ENCODE measurements at places on chromosomes 5 and 9.

DNA sequence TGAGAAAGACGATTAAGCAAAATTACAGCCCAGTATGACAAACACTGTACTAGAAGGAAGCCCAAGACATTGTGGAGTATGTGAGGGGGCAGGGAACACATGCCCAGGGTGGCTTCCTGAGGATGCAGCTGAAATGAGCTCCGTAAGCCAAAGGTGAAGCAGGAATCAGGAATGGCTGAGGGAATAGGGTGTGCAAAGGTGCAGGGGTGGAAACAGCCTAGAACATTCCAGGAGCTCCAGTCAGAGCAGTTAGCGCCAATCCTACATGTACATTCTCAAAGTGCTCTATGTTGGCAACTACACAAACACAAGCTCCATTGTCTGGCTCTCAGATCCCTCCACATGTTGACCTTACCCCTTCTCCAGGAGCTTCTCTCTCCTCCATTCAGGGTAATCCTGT lies 257.9 kb downstream of the MAN2A1 start:
- DNase-seq, result no peak

- DNase-seq, result no peak
Observed at GRCh38 chr9:107739601-107740082, 250.1 kb upstream of the KLF4 start.

- no peak for DNase-seq
Observed at GRCh38 chr9:111176511-111176910, 138.2 kb upstream of the LPAR1 start.

DNA sequence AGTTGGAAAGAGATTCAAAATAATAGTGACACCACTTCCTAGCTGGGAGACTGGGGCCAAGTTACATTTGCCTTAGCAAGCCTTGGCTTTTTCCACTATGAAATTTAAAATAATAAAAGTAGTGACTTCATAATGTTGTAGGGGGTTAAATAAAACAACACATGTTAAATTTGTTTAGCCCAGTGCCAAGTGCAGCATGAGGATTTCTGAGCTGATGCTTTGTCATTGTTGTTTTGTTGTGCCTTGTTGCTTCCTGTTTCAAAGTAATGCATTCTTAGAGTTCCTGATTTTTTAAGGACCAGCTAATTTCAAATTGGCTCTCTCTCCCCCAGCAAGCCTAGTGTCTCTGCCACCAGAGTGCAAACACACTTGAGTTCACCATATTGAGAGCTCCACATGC lies 270.7 kb upstream of the PAPPA start:
- DNase-seq, result no peak

GRCh38 chr5:21219251-21219650 lies 1231.3 kb upstream of the CDH18 start:
- DNase-seq, result no peak

GRCh38 chr9:79812507-79813257 lies 240.9 kb downstream of the TLE4 start:
- peak; percentile 25 for DNase-seq

GRCh38 chr5:111589316-111589715 lies 77.0 kb upstream of the STARD4 start:
- no peak for DNase-seq

DNA sequence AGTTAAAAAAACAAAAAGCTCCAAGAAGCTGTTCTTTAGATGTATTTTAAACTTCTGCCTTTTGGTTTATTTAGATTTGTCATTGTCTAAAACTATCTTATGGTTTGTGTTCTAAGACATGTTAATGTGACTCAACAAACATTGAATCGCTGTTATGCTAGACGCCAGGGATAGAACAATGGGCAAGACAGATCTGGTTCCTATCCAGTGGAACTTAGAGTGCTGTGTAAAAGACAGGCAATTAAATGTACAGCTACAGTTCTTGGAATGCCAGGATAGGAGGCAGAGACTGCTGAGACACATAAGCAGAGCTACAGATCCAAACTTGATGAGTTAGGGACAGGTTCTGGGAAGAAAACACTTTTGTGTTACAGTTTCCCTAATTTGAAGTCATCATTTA lies 22.4 kb downstream of the LYRM7 start:
- no peak for DNase-seq

DNA sequence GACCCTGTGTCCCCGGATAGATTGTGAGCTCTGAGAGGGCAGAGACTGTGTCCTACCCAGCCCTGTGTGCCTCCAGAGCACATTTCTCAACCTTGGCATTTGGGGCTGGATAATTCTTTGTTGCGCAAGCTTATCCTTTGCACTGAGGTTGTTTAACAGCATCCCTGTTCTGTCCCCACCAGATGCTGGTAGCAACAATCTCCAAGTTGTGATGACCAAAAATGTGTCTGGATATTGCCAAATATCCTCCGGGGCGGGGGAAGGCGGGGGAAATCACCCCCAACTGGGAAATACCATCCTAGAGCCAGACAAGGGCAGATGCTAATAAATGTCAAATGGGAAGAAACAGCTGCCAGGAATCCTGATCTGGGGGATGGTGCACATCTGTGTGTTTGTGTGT lies 24.0 kb upstream of the TNIP1 start:
- no peak for DNase-seq

- DNase-seq, result no peak
Observed at GRCh38 chr9:116464987-116465571, 222.0 kb upstream of the TRIM32 start.

DNA sequence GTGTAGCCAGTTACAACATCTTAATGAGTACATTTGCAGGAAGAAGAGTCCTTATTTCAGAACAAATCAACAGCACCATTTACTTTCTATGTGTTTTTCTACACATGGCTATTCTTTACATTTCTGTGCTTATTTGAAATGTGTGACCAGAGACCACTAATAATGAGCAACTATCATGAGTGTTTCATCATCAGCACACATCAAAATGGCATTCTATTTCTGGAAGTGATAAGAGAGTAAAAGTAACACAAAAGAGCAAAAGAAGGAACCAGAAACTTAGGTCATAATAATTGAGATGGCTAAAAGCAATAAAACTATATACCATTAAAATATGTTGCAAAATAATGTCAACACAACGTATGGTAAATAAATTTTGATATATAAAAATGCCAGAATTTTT lies 159.7 kb downstream of the PBX3 start:
- DNase-seq, result no peak

DNA sequence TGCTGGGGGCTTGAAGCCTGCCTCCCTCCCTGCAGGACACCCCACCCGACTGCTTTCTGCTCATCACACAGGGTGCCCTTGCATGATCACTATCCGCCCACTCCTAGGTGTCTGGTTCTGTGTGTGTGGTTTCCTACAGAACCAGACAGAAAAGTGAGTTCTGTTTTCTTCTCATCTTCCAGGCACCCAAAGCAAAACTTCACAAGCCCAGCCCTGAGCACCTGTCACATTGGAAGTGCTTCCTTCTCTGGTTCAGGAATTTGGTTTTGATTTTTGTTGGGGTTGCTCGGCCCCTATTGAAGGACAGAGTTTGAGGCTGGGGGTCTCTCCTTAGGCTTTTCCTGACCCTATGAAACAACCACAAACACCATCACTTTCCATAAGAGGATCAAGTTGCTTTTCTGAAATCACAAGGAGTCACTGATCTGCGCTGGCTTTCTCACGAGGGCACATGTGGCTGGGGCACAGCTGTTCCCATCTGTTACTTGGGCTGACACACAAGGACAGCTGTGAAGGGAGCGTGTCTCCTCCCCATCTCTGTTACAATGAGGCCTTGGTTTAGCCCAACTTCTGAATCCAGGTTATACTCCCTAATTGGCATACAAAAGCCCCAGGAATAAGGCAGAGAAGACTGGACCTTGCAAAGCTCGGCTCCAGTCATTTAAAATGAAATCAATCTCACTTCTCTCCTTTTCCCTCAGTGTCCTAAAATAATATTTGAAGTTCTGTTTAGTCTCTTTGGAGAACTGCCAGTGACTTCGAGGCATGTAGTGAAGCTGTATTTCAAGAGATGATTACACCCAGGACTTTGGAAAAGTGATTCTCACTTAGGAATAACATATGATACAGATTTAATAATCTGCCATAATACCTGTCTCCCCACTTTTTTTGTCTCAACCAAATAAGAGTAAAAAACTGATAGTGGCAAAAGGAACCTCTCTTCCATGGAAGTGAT lies 213.1 kb upstream of the GAS1 start:
- DNase-seq, result no peak

DNA sequence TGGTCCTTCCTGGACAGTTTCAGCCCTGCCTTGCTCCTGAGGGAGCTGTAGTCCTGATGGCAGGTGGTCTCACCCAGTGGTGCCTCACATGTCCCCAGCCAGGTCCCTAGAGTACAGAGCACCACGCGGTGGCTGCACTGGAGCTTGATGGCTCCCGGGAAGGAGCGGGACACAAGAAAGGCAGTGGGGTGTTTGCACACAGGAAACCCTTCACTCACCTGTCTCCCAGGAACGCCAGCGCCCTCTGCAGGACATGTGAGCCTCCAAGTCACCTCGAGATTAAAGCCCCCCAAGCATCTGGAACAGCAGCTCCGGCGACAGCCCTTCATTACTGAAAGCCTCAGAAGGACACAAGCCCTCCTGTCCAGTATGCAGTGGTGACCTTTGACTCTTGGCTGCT lies 19.9 kb upstream of the TMEM250 start:
- peak; percentile 69 for DNase-seq

GRCh38 chr5:125189531-125189941 lies 443.1 kb upstream of the ZNF608 start:
- DNase-seq, result no peak

DNA sequence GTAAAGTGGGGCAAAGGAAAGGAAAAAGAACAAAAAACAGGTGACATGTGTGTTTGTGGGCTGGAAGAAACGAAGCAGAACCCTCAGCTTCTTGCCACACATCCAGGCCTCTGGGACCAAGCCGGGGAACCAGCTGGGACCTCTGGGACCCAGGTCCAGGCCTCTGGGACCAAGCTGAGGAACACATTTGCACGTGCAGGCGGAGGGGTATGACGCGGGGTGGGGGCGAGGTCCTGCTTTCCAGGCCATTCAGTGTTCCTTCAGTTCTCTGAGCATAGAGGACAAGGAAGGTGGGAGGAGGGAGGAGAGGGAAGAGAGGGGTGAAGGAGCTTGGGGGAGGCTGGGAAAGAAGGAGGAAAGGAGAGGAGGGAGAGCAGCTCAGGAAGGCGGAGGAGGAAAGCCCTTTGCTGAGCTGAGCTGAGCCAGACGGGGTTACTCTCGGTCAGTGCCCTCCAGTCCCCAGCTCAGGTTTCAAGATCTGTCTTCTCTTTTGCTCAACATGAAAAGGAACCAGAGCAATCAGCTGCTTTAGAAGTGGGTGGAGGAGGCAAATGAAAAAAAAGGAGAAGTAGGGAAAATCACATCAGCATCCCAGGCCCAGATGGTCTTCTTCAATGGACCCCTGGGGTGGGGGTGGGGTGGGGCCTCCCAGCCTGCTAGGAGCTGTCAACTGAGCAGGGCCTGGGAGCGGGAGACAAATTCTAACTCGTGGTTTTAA lies 59.1 kb downstream of the ABCA1 start:
- no peak for DNase-seq

GRCh38 chr9:133888048-133888808 lies 103.9 kb downstream of the VAV2 start:
- no peak for DNase-seq

DNA sequence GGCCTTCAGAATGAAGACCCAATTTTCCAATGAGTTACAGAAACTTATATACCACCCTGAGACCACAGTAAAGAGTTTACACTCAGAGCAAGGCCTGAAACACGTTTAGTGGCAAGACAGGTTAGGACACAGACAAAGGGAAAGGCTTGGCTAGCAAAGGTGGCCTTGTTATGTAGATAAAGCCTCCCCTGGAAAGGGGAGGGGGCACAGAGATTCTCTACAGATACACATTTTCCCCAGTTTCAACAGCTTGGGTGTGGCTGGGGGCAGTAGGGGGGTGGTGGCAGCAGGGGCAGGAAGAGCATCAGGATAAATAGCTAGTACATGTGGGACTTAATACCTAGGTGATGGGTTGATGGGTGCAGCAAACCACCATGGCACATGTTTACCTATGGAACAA lies 51.9 kb upstream of the PPP1R2B start:
- DNase-seq, result no peak

GRCh38 chr9:93194221-93194625 lies 10.3 kb downstream of the WNK2 start:
- DNase-seq, result no peak

DNA sequence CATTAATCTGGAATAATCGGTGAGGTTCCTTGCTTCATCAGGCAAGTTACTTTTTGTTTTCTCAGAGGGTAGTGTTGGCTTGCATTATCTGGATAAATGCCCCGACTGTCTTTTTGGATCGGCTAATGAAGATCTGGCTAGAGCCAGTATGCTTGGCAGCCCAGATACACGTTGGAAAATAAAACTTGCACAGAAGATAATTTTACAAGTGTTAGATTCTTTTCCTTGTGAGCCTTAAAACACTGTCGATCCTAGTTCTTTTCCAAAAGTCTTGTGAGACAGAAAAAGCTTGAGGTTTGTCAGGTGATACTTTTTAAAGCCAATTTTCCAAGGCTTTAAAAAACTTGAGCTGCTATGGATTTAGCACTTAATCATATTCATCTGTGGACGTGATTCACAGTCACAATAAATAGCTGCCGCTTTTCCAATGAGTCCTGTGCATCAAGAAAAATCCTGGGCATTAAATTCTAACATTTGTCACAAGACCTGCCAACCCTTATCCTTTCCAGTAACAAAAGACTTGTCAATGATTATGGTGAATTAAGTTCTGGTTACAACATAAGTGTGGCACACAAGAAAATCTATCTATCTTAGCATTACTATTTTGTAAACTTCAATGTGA lies 68.5 kb downstream of the PRLR start:
- no peak for DNase-seq

DNA sequence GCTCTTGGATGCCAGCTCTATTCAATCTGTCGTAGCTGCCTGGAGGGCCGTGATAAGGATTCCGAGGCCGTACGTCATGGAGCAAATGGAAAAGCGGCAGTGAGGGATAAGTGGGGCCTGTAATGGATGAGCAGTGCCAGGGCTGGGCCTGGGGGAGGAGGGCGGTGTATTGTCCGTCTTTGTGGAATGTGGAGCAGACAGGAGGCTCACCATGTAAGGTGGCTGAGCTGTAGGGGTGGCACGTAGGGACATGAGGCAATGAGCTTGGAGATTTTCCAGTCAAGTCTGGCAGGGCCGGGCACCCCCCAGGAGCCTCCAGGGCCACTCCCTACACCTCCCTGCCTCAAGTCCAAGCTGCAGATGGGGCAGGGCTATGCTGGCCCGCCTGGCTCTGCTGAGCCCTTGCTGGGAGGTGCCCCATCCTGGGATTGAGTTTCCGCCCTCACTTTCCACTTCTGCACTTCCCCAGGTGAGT lies 29.2 kb downstream of the NCS1 start:
- DNase-seq, result no peak

GRCh38 chr9:124747065-124747464 lies 24.0 kb downstream of the NR6A1 start:
- no peak for DNase-seq

GRCh38 chr9:76342858-76343257 lies 51.4 kb downstream of the RFK start:
- no peak for DNase-seq

- DNase-seq, result no peak
Observed at GRCh38 chr5:67774267-67774552, 441.3 kb upstream of the PIK3R1 start.

GRCh38 chr5:111511174-111511830 lies 1.0 kb downstream of the STARD4 start:
- DNase-seq, result no peak

Measured in stimulated activated naive CD8-positive, alpha-beta T cell treated with anti-CD3 and anti-CD28 coated beads, Interleukin-15, Interleukin-2, amounts not matched to agents 100 U/mL and 50 U/mL, for 24 hours (primary cell).